ENCODE measurements at places on chromosomes 11 and 22.

DNA sequence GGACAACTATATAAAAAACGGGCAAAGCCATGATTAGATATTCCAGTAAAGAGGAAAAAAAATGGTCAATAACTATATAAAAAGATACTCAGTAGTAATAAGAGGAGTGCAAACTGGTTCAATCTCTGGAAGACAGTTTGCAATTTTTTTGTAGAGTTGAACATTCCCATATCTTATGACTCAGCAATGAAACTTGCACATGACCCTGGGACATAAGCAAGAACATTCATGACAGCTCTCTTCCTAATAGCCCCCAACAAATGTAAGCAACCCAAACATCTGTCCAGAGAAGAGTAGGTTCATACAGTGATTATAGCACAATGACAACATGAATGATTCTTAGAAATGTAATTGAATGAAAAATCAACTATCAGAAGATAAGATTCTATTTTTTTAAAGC, 21.8 kb upstream of the CSF2RB start:
- DNase-seq: no peak

GRCh38 chr11:124798991-124799347, 1.2 kb downstream of the MSANTD2 start:
- no peak for DNase-seq

DNA sequence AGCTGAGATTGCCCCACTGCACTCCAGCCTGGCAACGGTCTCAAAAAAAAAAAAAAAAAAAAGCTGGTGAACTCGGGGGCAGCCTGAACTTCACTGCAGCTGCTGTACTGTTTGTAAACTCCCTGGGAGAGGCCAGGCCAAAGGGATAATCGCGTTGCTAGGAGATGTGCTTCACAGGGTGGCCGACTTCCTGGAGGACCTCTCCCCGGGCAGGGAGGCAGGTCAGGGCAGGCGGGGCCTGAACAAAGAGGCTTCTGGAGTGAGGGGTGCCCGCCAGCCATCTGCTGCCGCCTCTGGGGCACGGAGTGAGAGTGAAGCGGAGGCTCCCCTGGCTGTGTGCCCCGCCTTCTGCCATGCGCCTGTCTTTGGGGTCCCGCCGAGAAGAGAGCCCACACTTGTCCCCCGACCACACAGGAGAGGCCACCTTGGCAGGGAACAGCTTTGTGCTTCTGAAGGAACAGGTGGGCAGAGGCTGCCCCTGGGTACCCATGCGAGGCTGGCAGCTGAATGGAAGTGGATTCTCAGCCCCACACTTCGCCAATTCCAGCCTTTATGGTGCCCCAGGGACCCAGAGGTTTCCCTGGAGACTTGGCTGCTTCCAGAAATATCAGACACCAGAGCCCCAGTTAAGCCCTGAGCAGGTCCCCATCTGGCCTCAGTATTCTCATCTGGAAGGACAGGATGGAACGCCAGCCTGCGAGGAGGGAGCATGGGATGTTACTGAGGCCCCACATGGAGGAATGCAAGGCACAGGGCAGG, 29.6 kb downstream of the TMEM184B start:
- no peak for DNase-seq

- DNase-seq: no peak
Observed at GRCh38 chr11:126444072-126444471, 88.6 kb downstream of the ST3GAL4 start.

DNA sequence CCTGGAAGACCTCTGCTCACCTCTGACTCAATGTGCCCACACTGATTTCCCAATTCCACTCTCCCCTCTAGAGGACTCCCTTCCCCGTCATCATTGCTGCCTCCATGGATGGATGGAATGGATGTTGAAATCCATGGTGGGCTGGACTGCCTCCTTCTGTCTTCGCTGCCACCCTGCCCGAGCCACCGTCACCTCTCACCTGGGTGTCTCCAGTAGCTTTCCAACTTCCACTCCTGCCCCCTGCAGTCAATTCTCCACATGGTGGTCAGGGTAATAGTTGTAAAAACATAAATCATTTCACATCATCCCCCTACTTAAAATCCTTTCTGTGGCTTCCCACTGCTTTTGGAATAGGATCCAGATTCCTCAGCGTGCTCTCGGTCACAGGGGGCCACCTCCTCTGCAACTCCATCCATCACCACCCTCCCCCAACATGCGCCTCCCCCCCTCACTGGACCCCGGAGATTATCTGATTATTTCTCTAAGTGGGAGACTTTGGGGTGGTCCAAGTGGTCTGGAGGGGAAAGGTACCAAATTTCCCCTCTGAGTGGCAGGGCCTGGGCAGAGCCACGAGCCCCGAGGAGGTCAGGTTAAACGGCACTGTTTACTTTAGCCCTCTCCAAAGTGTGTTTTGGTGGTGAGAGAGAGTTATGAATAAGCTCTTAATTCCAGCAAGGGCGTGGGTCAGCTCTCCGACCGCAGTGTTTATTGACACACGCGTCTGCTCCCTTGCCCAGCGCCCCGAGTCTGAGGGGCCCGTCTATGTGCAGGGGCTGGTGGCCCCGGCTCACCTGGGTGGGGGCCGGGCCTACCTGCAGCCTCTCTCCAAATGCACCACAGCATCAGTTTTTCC, 313.7 kb downstream of the MN1 start:
- no peak for DNase-seq

GRCh38 chr11:70491696-70492472, 93.6 kb downstream of the CTTN start:
- DNase-seq: no peak

DNA sequence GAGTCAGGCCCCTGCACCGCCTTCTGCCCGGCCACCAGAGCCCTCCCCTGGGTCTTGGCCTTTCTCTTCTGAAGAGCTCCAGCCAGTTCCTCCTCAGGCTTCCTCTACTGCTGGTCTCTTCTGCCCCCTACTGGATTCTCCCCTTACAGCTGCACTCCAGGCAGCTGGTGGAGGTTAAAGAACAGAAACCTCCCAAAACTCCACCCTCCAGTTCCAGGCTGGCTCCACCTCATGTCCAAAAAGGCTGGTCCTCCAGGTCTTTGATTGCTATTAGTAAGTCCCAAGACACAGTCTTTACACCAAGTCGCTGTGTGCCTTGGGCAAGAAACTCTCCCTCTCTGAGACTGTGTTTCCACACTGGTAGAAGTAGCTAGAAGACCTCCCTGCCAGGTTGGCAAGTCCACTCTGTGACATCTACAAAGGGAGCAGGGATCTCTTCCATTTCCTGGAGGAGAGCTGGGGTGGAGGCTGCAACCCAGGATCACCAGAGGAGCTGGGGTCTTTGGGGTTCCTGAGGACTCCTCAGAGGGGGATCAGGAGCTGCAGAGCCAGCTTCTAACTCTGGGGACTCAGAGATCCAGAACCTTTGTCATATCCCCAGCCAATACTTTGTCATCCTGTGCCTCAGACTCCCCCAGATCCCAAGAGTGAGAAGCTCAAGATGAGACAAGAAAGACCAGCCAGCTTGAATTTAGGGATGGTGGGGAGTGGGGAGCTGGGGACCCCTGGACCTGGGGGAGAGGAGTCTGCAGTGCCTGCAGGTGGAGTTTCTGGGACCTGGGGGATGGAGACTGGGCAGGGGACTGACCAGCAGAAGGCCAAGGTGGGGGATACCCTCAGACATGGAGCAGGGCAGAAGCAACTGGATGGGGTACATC, 3.4 kb upstream of the IGLL5 start:
- DNase-seq: no peak

Data from stimulated activated CD8-positive, alpha-beta memory T cell treated with anti-CD3 and anti-CD28 coated beads, Interleukin-7, amount 100 ng/mL, for 24 hours (primary cell).